Activated CD4-positive, alpha-beta T cell treated with anti-CD3 and anti-CD28 coated beads, Interleukin-2, Interleukin-6, amounts not matched to agents 100 ng/mL and 50 ng/mL, durations not matched to agents 16 hours and 8 hours (primary cell): ENCODE measurements at places on chromosomes 11 and 22.

DNA sequence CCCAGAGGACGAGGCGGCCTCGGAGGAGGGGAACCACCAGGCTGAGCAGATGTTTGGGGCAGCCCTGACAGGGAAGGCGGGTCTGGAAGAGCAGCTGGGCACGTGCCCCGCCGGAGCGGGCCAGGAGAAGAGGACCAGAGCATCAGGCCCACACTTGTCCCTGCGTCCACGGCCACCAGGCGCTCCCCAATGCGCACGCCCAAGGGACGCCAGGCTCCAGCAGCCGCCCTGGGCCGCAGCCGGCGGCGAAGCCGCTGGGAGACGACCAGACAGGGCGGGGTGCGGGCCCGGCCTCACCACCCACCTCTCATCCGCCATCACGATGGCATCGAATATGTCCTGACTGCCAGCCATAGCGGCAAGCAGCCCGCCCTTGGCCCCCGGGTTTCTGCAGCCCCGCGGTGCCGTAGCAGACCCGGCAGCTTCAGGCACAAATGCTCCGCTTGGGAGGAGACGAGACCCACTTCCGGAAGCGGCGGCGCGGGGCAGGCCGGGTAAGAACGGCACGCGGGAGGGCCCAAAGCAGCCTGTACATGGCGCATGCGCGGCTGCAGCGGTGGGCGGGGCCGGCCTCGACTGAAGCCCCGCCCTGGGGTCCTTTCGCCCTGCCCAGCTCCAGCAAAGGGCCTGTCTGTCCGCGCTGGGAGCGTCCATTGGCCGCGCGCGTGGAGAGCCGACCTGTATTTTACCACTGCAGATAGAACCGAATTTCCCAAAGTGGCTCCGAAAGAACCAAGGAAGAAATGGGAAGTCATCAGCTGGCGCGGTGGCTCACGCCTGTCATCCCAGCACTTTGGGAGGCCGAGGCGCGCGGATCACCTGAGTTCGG, at the start of gene LTO1:
Gene LTO1 (minus strand): TSS at position 468 of the 829 bp plus-strand sequence. CDS start 114 bp downstream, at position 354.
- peak; percentile 97 for DNase-seq

DNA sequence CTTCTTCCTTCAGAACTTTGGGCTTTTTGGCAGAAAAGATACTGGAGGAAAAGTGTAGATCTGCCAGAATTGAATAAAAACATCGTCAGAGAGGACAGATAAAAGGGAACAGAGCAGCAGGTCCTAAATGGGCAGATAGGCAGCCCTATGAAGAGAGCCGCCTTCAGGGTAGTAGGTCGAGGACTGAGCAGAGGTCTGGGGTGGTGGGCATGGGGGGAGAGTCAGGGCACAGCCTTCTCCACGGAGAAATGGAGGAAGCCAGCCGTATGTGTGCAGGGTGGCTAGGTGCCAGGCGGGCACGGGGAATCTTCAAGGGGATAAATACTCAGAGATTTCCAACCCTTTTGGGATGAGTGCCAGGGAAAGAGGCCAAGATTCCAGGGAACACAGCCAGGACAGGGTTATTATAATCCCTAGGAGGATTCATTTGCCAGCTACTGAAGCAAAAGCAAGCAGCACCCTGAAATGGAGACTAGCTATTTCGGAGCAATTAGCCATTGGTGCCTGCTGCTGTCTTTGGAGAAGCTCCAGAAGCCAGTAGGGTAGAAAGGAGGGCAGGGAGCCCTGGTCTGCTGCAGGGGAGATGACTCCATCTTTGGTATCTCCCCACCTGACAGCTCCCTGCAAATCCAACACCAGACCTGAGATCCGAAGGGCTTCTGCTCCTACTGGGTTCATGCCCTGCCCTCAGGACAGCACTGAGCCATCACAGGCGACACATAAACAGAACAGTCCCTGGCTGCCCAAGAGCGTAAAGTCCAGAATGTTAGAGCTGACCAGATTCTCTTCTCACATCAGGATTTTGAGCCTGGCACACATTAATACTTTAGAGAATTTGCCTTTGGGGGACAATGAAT, 174.5 kb upstream of the NTM start:
- DNase-seq: no peak

DNA sequence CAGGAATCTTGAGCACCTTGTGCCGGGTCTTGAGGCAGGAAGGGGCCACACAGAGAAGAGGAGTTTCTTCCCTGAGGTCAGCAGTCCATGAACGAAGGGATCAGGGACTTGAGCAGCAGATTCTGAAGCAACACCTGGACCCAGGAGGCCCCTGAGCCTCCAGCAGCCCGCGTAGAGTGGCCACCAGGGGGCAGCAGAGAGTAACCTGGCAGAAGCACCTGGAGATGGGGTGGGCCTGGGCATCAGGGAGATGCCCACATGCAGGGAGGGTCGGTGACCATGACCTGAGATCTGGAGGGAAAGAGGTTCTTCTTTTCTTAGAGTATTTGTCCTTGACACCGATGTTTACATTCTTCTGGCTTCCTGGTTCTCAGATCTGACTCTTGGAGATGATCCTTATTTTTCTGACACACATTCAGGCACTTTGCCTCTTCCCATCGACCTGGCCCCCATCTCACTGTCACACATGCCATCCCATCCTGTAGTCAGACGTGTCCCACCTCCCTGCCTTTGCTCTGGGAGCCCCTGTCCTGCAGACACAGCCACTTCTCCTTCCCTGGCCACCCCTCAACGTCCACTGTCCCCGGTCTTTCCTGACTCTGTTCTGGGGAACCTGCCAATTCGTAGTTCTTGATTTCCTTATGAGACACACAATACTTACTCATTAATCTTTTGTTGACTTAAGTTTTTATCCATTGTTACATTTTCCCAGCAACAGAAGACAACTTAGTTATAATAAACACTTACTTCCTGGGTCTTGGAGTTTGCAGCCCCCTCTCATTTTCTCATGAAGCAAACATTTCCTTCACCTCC, 66.5 kb downstream of the GGTLC2 start:
- DNase-seq: peak; percentile 79

DNA sequence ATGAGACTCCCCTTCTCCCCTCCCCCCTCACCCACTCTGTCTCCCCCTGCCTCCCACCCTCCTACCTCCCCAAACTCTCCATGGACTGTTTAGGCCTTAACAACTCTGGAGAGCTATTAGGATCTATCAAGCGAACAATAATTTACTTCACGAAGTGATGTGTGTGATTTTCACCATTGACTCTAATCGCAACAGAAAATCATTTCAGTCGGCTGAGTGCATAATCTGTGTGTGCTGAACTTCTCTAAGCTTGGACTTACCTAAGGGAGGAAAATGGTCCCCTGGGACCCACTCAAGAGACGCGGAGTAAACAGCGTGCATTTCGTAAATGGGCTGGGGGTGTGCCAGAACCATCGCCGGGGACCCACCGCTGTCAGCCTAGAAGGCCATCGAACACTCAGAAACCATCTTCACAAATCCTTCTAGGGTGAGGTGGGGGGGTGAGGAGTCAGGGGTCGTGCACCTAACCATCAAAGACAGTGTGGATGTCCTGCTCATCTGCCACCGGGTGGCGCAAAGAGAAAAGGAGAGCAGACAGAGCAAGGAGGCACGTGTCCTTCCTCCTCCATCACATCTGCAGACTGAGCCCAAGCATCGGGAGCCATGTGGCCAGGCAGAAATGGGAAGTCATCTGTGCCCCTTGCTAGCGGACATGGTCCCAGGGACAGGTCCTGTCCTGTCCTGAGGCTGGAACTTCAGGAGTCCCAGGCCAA, 62.1 kb upstream of the NUP50 start:
- peak; percentile 33 for DNase-seq

- no peak for DNase-seq
Measured at GRCh38 chr11:27656806-27657483, 43.3 kb downstream of the BDNF start.

DNA sequence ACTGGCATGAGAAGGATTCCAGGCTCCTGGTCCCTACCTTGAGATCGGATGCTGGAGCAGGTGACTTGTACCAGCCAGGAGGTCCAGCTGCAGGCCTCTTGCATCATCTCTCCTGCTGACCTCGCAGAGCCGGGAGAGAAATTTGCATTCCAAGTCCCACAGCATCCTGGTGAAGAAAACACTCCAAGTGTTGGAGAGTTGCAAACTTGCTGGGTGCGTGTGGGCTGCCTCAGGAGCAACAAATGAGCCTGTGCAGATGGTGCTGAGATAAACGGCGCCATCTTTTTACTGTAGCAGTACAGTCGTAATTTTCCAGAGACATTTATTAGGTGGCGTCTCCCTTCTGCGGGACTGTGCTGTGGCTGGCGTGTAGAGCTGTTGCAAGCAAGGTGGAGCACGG, 32.1 kb upstream of the ZBTB16 start:
- no peak for DNase-seq

DNA sequence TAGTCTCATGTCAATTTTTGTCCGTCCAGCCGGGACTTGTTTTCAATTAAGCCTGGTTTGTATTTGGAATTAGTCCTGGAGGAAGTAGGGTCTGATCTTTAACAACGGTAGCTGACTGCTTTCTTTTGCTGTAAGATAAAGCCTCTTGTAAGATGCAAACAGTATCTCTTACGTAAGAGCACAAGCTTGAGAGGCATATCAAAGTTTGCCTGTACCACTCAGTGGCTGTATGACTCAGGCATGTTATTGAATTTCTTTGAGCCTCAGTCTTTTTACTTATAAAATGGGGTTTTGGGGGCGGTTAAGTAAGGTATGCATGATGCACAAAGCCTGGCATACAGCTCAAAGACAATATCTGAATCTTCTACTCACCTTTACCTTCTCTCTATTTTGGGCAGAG, 198.4 kb upstream of the NARS2 start:
- no peak for DNase-seq

- no peak for DNase-seq
Measured at GRCh38 chr11:113370634-113371033, 16.9 kb upstream of the ANKK1 start.

DNA sequence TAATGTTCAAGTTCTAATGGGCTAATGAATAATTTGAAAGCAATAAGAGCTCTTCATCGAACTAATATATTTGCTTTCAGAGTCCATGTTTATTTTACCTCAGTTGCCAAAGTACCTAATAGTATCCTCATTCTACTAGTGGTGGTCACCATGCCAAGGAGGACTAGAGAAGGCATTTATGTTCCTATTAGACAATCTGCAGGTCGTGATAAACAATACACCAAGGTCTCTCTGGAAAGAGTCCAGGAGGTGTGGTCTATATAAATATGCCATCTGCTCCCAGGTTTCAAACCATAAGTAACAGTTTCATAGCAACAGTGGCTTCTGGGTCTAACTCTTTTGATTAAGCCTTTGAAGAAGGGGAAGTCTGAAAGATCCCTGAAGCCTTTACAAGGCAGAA, 42.9 kb downstream of the ARFGAP3 start:
- DNase-seq: no peak

DNA sequence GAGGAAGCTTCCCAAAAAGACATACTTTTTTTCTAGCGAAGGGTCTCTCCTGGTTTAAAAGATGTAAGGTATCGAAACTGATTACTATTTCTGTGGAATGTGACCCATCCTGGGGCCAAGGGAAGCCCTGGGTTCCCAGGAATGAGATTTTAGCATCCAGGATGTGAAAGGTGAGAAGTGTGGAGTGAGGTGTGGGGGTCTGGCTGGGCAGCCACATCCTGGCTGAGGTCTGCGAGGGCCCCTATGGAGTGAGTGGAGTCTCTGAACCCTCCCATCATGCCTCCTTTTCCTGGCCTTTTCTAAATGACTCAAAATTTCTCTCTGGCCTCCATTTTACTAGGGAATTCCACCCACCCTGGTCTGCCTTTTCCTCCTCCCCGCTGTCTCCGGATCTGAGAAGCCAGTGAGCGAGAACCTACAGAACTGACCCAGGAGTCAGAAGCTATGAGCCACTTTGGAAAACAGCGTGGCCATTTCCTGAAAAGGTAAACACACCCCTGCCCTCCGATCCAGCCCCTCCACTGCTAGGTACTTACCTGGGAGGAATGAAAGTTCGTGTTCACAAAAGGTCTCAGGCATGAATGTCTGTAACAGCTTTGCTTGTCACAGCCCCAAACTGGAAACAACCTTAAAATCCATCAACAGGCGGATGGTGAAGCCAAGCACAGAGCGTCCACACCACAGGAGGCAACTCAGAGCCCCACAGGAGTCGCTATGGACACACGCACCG, 27.7 kb upstream of the SHANK2 start:
- no peak for DNase-seq

DNA sequence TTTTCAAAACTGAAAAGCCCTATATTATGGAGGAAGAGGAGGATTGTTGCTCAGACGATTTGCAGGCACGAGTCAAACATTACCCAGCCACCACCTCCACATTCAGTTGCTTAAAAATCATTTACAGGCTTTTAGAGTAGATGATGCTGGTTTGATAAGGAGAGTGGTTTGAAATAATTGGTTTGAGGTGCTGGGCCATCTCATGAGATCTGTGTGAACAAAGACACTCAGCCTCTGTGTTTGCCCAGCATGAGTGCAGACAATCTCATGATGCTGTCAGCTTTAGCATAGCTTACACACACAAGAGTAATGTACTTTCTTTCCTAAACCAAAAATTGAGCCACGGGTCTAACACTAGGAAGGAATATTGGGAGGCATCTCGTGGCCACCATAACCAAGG, 4.3 kb downstream of the SLC43A3 start:
- DNase-seq: no peak

GRCh38 chr11:44162004-44162403, 66.5 kb downstream of the EXT2 start:
- DNase-seq: no peak

- no peak for DNase-seq
Measured at GRCh38 chr11:45063669-45064068, 82.8 kb upstream of the PRDM11 start.

GRCh38 chr11:1508491-1508891, 21.9 kb upstream of the MOB2 start:
- no peak for DNase-seq

DNA sequence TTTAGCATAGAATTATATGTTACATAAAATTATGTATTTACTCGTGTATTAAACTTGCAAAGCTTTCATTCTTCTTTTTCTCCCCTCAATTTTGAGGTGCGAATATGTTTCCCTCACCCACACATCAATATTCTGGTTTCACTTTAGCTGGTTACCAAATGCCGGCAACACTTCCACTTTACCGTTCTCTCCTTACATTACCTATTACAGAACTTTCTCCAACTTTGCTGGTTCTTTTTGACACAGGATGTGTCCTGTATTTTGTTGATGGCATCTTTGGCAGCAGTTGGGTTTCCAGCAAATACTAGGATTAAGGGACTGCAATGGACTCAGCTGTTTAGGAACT, 84.9 kb downstream of the PRR5L start:
- DNase-seq: peak; percentile 44

- no peak for DNase-seq
Measured at GRCh38 chr11:108906329-108906728, 241.5 kb downstream of the DDX10 start.

GRCh38 chr11:12724301-12725054, 50.3 kb downstream of the TEAD1 start:
- DNase-seq: peak; percentile 14

- DNase-seq: no peak
Measured at GRCh38 chr11:64089027-64089360, 53.3 kb downstream of the FLRT1 start.
